ENCODE measurements at places on chromosomes 4 and X.

DNA sequence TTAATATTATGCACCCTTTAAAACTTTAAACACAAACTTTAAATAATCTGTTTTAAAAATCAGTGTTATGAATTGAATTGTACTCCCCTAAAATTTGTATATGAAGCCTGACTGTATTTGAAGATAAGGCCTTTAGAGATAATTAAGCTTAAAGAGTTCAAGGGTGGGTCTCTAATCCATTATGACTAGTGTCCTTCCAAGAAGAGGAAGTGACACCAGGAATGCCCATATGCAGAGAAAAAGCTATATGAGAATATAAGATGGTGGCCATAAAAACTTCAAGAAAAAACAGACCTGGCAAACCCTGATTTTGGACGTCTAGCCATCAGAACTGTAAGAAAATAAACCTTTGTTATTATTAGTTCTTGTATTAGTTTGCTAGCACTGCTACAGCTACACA, 29.0 kb downstream of the UGT2A2 start:
- DNase-seq, result no peak

GRCh38 chrX:108199691-108200090, 108.1 kb downstream of the ATG4A start:
- DNase-seq, result no peak

GRCh38 chr4:23484689-23485088, 405.2 kb downstream of the PPARGC1A start:
- no peak for DNase-seq

DNA sequence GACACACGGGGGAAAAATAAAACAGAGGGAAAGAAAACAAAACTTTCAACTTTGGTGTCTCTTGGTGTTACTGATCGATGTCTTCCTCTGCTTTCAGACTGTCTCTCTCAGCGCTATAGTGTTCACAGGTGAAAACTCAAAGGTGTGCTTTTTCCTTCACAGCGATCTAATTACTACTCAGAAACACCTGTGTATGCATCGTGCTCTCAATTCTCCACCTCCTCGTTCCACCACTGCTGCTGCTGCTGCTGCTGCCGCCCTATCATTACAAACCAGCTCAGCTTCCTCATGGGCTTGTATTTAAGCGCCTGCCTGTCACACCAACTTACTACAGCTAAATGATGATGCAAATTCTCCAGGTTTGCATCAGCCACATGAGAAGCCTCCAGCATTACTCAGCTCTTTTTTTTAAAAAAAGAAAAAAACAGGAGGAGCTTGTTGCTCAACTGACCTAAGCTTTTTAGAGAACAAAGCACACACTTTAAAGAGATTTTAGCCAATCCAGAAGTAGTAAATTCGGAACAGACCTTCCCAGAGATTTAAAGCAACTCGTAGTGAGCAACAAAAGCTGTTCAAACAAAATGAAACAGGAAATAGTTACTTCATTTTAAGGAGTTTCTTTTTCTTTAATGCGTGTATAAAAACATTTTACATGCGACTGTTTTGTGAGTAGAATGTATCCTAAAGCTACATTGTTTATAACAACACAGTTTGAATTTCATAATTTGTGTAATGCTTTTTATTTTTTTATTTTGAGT, at the start of gene SLC7A11:
Gene SLC7A11 (minus strand): TSS at position 274 of the 758 bp plus-strand sequence. CDS start 280 bp downstream, outside the sequence.
- peak; percentile 0 for DNase-seq

DNA sequence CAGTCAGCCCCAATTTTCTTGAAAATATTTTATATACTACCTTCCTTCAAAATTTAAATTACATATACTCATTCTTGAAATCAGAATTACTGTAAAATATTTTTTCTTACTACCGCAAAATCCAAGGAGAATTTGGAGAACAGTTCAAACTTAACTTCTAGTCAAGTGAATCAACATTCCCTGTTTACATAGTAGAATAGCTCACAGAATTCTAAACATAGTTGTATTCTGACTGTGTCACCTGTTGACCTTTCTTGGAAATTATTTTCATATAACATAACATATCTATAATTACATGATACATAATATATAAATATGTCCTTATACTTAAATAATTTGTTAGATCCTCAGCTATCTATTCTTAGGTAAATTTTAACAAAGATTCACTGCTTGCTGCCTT, 31.0 kb upstream of the FGF5 start:
- no peak for DNase-seq

GRCh38 chrX:150184491-150184890, 178.6 kb upstream of the MAMLD1 start:
- no peak for DNase-seq

- no peak for DNase-seq
Measured at GRCh38 chr4:158823461-158823873, 54.6 kb downstream of the FNIP2 start.

Measured in effector memory CD8-positive, alpha-beta T cell (primary cell).